ENCODE measurements at places on chromosomes 4 and X. TPM values are rescaled to one million over a fixed set of nuclear protein-coding genes. Genes with fewer than 3 reads are reported as not detected.

The ZNF630 gene
- 7.7 TPM for total RNA-seq

GRCh38 chrX:14630733-14631132 is 101.4 kb downstream of the GLRA2 start:
- no peak for DNase-seq

The GDPD2 gene
- total RNA-seq = not detected

DNA sequence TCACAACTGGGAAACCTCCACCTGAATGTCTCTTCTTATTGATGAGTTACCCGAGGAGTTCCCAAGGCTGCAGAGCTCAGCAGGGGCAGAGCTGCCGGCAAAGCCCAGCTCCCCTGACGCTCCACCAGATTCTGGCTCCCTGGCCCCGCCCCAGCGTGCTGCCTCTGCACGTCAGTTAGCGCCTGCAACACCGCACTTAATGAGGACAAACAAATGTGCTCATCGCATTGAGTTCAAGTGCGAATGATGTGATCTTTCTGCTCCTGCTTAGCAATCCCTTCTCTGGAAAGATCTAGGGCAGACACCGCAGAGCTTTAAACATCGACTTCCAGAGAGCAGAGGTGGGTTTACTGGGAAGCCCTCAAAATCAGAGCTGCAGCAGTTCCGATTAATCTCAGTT is 55.5 kb upstream of the FBXW7 start:
- no peak for DNase-seq

GRCh38 chrX:70504772-70505450 is 60.3 kb downstream of the DLG3 start:
- DNase-seq = no peak

- DNase-seq = no peak
These were observed 44.8 kb downstream of the NPFFR2 start for GRCh38 chr4:72076562-72076961.

- DNase-seq = no peak
These were observed 51.3 kb downstream of the SH3RF1 start for GRCh38 chr4:169219440-169219839.

DNA sequence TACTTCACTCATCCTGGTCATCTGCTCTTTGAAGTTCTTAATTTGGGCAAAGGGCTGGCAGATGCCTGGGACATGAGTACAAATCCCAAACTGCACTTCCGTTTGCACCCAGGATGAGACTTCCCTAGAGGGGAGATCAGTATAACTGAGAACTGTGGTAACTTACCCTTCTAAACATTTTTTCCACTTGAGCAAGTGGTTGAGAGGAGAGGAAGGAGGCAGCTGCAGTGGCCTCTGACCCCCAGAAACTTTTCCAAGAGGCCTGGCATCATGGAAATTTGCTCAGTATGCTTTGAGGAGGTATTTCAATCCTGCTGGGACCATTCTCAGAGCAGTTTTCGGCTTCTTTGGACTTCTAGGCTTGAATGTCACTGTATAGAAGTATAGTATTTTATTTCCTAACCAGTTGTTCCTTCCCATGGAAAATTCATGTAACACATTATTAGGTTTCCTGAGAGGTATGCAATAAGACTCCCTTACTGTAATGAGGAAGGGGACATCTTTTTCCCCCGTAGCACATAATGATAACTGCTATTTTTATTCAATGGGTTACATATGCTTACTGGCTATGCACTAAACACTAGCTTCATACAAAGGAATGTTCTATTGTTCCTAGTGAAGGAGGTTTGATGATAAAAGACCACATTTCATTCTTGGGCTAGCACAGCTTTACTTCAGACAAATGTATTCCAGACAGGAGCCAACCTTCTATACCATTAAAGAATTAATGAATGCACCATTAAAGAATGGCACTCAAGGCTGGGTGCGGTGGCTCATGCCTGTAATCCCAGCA is 129.3 kb downstream of the SHROOM3 start:
- no peak for DNase-seq

The HELT gene
- not detected for total RNA-seq

The UCHL1 gene
- 37.5 TPM for total RNA-seq

GRCh38 chr4:152663203-152664066 is 16.4 kb downstream of the TMEM154 start:
- DNase-seq = no peak

GRCh38 chr4:76758996-76759395 is 138.9 kb downstream of the SOWAHB start:
- no peak for DNase-seq

The MAGEB10 gene
- not detected for total RNA-seq

DNA sequence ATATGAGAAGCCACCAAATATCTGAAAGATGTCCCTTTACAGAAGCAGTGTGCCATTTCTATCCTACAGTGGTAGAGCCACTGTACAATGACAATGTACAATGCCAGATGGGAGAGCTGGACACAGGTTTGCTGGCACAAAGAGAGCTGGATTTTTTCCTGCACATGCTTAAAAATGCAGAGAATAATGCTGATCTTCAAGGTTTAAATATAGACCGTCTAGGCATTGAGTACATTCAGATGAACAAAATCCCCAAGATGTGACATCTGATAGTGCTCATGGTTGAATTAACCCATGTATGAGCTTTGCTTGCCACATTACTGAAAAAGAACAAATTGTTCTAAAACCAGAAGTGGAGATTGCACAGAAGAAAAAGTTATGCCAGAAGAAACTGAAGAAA is 11.7 kb downstream of the ADGRL3 start:
- DNase-seq = no peak

DNA sequence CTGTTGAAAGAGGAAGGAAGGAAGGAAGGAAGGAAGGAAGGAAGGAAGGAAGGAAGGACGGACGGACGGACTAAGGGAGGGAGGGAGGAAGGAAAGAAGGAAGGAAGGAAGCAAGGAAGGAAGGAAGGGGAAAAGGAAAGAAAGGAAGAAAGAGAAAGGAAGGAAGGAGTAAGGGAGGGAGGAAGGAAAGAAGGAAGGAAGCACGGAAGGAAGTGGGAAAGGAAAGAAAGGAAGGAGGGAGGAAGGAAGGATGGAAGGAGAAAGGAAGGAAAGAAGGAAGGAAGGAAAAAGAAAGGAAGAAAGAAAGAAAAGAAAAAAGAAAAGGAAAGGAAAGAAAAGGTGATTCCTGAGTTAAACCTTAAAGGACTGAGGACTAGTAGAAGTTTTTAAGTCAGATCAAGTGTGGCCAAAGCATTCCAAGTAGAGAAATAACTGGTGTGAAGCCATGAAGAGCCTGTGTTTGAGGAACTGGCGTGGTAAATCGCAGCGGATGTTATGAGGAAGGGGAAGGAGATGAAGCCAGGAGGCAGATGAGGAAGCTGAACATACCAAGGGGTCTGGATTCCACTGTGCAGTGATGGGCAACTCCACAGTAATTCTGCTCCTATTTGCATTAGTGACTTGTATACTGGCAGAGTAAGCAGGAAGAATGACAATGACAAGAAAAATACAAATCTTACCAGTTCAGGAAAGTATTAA is 163.5 kb downstream of the MGST2 start:
- DNase-seq = no peak

DNA sequence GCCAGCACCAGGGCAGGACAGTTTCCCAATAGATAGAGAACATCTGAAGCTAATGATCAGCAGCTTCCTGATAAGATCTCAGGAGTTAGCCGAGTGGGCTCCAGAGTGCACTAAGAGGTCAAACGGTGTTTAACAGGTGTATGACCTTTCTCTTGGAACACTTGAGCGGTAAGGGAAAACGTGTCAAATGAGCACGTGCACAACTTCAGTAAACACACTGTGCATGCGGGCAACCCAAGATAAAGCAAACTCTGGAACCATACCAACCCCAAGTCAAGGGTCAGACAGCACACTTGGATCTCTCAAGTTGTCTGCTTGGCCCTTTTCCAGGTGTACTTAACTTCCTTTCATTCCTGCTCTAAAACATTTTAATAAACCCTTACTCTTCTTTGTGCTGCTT is 1941.5 kb upstream of the PCDH10 start:
- DNase-seq = no peak

DNA sequence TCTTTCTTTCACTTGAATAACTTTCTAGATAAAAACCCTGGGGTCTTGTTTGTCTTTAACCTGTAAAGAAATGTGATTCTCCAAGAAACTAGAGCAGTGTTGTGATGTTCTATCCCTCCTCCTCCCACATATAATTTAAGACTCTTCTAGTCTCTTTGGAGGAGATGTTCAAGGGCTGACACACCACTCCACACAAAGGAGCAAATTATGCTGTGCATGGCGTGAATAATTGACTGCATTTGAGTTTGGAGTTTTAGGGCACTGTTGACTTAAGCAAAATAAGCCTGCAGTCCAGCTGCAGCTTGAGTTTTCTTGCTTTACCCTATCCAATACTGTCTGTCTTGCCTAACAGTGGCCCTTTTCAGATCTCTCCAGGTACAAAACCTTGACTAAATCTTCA is 119.7 kb downstream of the CHRDL1 start:
- DNase-seq = no peak

The LRCH2 gene
- total RNA-seq = 10.9 TPM

- peak; percentile 67 for DNase-seq
These were observed 929 bp downstream of the ZBTB33 start for GRCh38 chrX:120251471-120252011.

All from aorta (tissue), 5 donors.